ENCODE measurements at places on chromosomes 12 and 14.

- no peak for DNase-seq
These were observed 4.9 kb upstream of the CMA1 start for GRCh38 chr14:24513009-24513408.

DNA sequence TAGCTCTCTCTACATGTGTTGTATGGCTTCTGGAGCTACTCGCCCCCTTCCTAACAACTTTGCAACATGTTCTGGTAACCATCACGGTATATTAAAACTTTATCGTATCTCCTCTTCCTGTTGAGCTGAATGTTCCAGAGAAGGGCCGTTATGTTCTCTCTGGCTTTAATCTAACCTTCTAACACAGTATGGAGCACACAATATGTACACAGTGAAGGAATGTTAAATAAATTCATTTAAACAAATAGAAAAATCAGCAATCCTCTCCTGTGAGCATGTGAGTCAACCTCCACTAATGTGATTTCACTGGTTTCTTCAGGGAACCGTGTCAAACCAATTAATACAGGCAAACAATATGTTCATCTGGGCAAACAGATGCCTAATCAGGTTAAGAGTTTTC lies 319.5 kb upstream of the OR4E1 start:
- DNase-seq, result no peak

GRCh38 chr14:81605660-81606059 lies 72.0 kb upstream of the SEL1L start:
- DNase-seq, result no peak

DNA sequence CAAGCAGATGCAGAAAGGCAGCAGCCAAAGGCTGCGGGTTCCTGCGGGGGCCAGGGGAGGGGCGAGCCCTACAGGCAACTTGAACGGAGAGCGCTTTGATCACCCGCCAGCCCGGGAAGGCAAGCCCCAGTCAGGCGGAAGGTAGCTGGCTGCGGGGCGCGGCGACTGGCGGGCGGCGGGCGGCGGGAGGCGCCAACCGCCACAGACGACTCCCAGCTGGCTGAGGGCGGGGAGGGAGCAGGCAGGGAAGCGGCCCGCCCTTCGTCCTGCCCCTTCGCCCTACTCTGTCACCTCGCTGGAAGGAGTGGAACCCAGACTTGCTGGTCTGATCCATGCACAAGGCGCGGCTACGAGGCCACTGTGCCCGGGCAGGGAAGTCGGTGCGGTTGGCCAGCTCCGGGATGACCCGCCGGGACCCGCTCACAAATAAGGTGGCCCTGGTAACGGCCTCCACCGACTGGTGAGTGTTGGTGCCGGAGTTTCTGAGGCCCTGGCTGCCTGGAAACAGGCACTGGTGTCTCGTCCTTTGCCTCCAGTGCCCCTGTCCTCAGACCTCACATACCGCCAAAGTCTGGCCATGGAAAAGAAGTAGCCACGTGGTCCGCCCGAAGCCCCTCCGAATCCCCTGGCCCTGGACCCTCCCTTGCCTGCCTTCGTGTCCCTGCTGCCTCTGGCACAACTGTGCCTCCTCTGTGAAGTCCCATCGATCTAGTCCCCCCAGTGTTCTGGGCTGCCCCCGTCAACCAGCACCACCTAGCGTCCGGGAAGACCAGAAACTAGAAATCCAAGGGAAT lies 15.4 kb upstream of the CARMIL3 start:
- peak; percentile 87 for DNase-seq

- peak; percentile 79 for DNase-seq
These were observed 657 bp downstream of the PEBP1 start for GRCh38 chr12:118136559-118137003.

- DNase-seq, result no peak
These were observed 103.4 kb downstream of the SLC2A13 start for GRCh38 chr12:40002178-40003169.

DNA sequence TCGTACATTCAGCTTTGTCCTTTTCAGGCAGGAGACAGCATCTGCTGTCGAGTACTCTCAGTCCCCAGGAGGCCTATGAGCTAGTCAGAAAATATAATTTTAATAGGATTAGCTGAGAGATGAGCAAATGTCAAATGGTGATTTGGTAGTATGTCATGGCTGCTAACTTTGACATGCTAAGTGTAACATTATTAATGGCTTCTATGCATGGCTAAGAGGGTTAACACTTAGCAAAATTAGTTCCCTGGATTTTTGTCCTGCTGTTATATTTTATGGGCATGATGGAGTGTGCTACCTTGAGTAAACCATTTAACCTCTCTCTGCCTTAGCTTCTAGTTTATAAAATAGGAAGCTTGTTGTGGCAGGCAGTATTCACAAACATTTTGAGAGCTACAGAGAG lies 2.9 kb upstream of the PCNX1 start:
- no peak for DNase-seq

DNA sequence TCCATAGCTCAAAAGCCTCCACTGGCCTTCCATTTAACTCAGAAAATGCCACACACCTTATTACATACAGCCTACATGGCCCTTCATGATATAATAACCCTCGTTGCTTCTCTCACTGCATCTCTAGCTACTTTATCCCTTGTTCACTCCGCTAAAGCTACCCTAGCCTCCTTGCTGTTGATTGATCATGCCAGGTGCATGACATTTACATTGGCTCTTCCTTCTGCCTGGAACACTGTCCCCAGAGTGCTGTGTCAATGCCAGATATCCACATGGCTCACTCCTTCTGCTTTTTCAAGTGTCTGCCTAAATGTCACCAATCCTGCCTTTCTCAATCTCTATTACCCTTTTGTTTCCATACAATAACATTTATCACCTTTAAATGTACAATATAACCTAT lies 58.3 kb downstream of the CAND1 start:
- no peak for DNase-seq
